AG04449 (cell line): ENCODE measurements at places on chromosomes 2 and 18.

DNA sequence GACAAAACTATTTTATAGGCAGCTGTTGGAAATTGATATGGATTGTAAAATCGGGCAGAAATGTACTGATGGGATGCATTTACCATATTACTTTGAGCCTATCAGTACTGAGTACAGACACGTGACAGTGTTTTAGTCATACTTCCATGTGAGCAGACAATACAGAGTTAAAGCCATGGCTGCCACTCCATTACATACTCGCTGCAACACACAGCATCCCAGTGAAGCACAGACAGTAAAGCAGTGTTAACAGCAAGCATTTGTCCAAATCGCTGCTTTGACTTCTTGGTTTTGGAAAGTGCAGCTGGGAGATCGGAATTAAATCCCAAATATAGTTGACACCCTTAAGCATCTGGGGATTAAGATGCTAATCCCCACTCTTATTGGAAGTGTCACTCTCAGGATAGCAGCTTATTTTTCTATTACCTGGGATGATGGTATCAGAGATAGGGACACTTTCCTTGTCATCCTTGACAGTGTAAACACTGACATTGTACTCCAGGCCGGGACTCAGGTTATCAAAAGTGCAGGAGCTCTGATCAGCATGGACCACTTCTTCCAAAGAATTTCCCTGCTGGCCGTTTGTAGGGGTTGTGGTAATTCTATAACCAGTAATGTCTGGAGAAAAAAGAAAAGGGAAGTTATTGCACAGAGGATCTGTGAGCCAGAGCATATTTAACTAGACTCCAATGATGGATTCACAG lies 41.6 kb downstream of the FN1 start:
- no peak for DNase-seq

DNA sequence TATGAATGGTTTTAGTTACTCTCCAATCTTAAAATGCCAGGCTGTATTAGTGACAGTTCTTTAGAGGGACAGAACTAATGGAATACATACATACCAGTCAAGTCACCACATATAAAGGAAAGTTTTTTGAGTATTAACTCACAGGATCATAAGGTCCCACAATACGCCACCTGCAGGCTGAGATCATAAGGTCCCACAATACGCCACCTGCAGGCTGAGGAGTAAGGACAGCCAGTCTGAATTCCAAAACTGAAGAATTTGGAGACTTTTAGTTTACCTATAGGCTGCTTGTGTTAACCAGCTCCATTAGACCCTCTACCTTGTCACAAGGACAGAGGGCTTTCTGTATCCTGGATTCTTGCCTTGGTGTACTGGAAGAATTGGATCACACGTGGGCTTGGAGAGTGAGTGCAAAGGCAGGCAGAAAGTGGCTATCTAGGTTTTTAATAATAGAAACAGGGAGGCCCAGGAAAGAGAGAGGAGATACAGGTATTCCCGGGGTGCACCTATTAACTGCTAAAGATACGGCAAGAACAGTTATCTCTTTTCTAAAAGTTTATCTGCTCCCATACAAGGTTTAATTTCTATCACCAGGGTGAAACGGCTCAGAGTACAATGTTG lies 234.9 kb upstream of the CYRIA start:
- DNase-seq: no peak

- DNase-seq: no peak
Measured at GRCh38 chr2:172109256-172109987, 6.7 kb upstream of the DLX2 start.

- DNase-seq: peak; percentile 50
Measured at GRCh38 chr2:79993144-79993543, 311.4 kb downstream of the LRRTM1 start.

- no peak for DNase-seq
Measured at GRCh38 chr2:20106746-20107145, 55.3 kb upstream of the LAPTM4A start.
